IPS DF 6.9 (cell line): ENCODE measurements at places on chromosomes 1 and 21.

DNA sequence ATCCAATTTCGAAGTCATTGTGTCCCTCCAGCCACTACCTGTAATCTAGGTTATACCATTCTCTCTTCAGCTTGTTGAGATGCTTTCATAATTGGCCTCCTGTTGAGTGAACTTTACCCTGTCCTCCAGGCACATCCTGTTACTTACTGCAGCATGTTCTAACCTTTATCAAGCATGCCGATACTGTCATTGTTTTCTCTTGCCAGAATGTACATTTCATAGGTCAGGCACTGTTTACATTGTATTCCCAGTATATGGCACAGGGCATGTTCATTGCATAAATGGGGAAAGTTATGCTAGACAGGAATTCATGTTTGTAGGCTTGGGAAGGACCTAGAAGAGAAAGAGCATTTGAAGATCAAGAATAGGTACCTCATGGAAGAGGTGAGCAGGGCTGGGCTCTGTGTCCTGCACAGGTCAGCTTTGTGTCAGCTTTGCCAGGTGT, 10.2 kb downstream of the CXADR start:
- no peak for DNase-seq

- no peak for DNase-seq
These were observed 7.8 kb downstream of the UBIAD1 start for GRCh38 chr1:11280719-11281376.

DNA sequence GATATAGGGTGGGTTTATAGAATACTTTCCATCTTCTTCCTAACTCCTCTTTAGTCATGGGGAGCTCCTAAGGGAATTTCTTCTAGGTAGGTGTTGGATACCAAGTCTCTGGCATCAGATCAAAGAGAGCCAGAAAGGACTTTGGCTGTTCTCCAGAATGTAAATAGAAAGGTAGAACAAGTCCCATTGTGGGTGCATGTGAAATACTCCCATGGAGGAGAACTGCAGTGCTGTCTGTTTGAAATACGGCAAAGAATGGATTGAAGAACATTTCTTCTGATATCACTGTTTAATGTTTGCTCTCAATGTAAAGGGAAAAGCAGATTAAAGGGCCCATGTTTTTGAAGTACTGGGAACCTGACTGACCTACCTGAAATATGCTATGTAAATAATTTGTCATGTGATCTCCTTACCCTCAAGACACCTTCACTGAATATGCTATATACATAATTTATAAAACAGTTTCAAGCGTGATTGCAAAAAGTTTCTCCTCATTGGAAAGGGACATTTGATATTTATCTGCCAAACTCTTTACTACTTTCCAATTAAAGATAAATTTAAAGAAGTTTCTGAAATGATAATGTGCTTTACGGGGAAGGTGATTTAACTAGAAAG, 65.9 kb downstream of the LAMC1 start:
- no peak for DNase-seq

- no peak for DNase-seq
These were observed 5.1 kb downstream of the NAV1 start for GRCh38 chr1:201543871-201544642.

DNA sequence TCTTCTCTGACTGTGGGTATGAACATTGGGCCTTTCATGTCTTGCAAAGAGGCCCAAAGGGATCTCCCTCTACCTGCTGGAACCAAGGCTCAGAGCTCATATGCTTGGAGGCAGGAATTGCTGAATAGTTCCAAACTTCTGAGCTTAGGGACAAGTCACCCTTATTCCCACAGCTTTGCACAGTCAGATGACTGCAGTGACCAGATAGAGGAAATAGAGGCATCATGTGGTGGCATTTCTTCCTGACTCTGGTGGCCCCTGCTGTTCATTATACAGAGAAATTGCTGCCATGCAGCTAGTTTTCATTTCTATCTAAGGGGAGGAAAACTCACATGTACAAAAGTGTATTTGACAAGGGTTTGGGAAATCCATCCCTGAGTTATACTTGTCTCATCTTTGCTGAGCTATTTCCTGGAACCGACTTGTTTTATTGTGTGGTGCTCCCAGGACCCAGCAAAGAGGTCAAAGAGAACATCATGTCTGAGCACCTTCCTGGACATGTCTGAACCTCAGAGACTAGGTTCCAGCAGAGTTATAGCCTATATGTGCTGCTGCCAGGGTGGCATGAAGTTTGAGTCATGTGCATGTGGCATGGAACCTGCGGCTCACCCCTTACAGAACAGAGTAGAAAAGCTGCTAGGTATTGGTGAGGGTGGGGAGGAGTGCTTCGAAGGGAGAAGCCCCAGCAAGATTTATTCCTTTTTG, 131.2 kb downstream of the PIK3R3 start:
- DNase-seq, result no peak

- no peak for DNase-seq
These were observed 1588.9 kb downstream of the KCNT2 start for GRCh38 chr1:195019385-195019784.
